KG1 (cell line): ENCODE measurements at places on chromosomes 7 and 10.

DNA sequence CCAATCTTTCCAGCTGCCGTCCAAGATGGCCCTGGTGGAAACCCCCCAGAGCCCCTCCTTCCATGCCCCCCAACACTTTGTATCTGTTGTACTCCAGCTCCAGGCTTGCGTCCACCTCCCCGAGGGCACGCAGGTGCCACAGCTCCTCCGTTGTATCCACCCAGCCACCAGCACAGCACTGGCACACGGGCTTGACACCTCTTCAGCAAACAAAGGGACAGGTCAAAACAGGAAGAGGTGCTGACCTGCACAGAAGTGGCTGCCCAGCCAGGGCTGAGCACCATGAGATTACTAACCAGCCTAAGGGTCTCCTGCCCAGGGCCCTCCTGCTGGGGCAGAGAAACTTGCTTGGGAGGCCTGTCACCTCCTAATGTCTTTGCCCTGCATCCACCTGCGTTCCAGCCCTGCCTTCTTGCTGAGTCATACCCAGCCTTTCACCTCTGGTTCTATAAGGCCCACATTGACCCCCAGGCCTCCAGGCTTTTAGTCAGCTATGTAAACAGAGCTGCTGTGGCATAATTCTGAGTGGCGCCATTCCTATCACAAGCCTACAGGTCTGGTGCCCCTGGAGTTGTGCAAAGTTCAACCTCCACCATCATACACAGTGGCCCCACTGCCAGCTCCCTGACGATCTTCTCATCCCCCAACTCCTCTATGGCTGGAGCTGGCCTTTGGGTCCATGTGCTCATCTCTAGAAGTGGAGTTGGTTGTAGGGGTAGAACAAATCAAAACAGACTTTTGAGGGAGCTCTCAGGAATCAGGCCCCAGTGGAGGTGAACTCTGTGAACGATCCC, 20.9 kb downstream of the SLC29A3 start:
- DNase-seq = no peak

- no peak for DNase-seq
These were observed 669.4 kb downstream of the INHBA start for GRCh38 chr7:41033500-41033899.

DNA sequence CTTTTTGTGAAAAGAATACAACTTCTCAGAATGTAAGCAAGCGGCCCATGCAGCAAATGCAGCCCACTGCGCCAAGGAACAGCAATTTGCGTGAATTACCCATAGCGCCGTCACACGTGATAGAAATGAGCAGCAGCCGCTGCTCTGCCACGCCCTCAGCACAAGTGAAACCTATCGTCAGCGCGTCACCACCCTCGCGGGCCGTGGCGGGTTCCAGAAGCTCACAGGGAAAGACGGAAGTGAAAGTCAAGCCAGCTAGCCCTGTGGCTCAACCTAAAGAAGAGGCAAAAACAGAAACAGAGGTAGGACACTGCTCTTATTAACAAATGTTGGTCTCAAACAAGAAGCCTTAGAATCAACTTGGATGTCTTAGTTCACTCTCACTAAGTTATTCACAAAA, 70.5 kb downstream of the SHH start:
- DNase-seq = no peak

- no peak for DNase-seq
These were observed 84.8 kb downstream of the ELMO1 start for GRCh38 chr7:37363536-37364491.

DNA sequence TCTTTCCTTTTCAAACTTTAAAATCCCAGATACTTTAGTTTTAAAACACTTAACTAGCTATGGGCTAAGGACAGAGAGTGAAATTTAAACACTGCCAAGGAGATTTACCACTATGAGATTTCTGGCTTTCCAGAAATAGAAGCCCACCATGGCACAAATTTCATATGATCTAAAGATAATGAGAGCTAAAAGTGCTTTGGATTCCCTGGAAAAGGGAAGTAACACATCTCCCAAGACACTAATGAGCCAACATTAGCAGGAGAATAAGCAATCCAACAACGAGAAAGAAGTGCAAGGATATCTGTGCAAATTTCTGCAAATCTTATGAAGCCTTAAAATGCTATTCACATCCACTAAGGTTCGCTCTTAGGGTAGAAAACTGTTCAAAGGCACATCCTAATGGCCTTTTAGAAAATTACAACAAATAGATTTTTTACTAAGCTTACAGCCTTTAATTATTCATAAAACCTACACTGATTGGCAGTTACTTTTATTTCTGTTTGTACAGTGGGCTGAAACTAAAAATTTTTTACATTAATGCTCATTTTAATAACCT, 100.3 kb downstream of the RAPGEF5 start:
- DNase-seq = no peak

DNA sequence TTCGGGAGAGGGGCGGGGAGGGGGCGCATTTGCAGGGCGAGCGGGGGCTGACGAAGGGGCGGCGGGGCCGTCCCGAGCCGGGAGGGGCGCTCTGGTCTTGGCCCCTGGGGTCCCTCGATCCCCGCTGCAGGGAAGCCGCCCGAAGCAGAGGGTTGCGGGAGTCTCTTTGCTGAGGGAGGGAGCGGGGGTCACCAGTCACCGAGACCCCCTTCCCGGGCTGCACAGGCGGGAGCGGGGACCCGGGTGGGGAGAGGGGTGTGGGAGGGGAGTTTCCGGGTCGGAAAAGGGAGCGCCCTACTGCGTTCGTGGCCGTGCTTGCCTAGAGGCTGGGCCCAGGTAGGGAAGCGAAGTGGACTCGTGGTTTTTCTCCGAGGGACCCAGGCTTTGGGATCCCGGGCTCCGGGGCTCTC, 422 bp downstream of the AP1S1 start:
- DNase-seq = no peak

DNA sequence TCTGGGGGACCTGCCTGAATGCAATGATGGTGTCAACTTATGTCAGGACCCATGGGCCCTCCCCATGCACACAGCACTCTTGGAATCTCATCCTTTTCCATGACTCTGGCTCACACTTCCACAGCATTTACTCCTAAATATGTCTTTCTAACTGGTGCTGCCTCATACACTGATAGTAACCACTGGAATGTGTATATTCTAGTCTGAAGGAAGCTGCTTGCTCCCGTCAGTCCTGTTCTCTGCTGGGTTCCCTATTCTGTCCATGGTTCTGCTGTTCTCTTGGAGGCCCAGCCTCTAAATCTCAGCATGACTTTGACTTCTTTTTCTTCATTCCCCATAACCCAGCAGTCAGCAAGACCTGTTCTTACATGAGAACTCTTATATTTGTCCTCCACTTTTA, 1055.1 kb downstream of the KCNMA1 start:
- no peak for DNase-seq

DNA sequence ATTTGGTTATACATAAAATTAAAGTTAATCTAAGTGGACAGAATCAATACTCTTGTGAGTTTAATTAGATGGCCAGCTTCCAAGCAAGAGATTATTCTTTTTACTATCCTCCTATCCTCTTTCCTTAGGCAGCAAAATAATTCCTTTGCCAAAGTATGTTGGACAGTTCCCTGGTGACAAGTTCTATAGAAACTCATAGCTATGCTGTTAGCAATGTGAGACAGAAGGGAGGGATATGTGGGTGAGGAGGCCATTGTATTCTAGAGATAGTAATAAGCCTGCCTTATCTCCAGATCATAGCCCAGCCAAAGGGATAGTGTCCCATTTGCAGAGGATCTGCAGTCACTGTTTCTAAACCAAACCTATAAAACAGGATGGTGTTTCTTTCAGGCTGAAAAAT, 181.6 kb upstream of the HDAC9 start:
- DNase-seq = no peak

DNA sequence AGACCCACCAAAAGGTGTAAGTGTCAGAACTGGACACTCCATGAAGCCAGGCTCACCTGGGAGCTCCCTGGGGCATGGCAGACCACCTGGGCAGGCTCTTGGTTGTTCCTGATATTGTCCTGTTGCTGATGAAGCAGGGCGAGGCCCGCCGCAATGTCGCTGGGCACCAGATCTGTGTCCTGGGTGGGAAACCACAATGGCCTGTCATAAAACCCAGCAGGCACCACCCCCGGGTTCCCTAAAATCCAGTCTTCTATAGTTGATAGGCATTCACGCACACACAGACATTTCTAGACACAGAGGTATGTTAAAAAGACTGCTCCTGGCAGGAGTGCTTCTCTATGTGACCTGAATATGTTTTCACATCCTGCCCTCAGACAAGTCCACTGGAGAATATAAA, 15.0 kb downstream of the DAGLB start:
- no peak for DNase-seq

- no peak for DNase-seq
These were observed 165.5 kb downstream of the SNX13 start for GRCh38 chr7:17774716-17775288.

- DNase-seq = no peak
These were observed 133.8 kb downstream of the TCERG1L start for GRCh38 chr10:131177431-131178327.

DNA sequence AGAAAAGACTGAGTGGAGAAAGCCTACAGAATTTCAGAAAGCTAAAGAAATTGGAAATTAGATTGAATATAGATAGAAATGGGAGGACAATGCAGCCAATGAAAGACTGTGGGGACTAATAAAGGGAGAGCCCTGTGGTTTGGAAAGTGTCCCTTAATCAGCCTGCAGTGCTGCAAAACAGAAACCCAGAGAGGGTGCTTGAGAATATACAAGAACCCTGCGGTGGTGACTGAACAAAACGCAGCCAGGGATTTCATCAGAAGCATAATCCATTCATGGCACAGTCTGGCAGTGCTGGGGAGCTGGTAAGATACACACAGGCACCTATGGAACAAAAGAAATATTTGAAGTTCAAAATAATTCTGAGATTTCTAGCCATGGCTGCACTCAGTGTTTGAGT, 19.1 kb downstream of the CEP41 start:
- DNase-seq = no peak
